ENCODE measurements at places on chromosomes 7 and 10. TPM values are rescaled to one million over a fixed set of nuclear protein-coding genes. Genes with fewer than 3 reads are reported as not detected.

DNA sequence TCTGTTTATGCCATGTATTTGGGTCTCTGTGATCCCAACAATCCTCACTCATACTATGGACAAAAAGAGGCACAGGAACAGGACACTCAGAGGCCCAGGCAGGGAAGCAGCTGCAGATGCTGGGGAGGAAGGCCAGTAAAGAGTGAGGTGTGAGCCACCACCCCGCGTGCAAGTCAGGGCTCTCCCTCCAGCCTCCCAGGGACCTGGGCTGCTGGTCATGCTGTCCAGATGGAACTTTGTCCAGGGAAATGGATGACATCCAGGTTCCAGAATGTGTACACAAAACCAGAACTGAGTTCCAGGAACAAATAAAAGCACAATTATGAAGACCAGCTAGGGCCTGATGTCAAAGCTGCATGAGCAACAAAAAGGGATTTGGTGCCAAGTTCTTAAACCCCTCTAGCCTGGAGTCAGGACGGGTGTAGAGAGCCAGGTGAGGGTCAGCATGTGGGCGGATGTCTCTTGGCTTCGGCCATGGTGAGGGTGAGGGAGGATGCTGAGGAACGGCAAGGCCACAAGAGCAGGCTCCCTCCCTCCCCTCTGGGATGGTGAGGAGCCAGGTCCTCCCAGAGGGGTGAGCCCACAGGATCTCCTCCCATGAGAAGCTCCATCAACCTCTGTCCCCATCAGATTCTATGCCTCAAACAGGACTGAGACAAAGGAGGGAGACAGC is 739.7 kb downstream of the PARD3 start:
- no peak for DNase-seq

OR2A5 gene
- total RNA-seq, result not detected

GRCh38 chr10:61140765-61141392 is 196.9 kb upstream of the RHOBTB1 start:
- no peak for DNase-seq

DNA sequence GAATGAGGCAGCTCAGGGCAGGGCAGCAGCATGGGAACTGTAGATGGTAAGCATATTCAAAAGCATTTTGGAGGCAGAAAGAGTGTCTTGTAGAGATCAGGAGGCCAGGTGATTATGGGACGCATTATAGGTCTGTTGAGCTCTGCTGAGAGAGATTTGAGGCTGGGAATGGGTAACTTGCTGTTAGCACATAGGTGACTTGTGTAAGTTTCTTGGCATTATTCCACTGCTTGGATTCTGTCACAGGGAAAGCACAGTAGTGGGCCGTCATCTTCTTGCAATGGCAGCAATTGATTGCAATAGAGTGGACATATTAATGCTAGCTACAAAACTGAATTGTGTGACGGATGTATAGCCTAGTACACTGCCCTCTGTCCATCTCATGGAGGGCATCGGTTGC is 434.3 kb upstream of the IGFBP3 start:
- no peak for DNase-seq

DNA sequence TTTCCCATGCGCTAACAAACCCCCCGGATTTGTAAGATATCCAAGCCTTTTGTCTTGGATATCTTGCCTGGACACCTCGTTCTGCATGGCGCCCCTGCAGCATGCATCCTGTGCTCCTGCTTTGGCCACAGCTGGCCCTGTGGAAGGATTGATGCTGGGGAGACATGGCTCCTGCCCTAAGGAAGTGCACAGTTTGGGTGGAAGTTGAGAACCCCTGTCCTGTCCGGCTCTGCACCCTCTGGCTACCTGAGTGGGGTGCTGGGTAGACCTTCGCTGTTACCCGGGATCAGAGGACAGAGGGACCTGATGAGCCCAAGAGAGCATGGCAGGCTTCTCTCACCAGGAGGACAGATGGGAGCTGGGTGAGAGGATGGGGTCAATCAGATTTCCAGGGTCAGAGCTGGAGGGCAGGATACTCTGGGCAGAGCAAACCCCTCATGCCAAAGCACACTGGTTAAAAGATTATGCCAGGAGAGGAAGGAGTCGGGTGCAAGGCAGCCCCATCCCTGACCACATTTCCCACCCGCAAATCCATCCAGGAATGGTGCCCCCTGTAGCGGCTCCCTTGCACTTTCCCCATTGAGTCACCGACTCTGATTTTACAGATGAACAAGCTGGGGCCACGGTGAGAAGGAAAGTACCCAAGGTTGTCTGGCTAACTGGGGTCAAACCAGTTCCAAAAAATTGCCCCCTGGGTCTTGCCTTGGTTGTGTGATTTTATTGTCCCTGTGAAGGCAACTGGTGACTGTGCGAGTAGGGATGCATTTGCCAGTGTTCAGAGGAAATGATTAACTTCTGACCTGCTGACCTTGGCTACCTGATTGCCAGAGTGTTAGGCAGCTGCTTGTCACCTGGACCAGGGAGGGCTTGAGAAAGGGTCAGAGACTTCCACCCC is 290.1 kb upstream of the ZMIZ1 start:
- no peak for DNase-seq

GRCh38 chr10:106519376-106520030 is 645.0 kb downstream of the SORCS1 start:
- no peak for DNase-seq

DNA sequence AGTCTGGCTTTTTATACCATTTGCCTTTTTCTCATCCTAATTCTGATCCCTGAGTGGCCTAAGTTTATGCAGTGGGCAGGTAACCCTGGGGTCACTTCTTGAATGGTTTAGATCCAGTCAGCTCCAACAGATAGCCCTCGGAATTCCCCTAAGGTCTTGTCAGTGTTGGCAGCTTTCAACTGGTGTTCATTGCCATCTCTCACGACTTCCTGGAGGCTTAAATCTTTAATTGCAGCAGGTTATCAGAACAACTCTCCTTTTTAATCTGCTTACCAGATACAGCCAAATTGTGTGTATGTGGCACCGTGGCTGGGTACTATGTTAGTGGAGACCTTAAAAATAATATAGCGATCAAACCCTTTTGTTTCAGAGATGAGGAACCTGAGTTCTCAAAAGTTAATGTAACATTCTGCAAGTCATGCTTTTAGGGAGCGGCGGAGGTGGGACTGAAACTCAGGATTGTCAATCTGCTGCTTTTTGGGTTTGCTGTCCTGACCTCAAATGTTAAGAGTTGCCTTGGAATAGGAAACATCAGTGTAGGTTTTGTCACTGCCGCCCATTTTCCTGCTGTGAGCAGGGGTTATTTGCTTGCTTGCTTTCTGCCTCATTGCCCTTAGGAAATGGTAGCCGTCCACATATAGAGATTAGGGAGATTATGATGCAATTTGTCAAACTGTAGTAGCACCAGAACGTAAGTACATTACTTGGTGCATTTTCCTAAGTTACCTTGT is 818 bp downstream of the DLD start:
- no peak for DNase-seq

DNA sequence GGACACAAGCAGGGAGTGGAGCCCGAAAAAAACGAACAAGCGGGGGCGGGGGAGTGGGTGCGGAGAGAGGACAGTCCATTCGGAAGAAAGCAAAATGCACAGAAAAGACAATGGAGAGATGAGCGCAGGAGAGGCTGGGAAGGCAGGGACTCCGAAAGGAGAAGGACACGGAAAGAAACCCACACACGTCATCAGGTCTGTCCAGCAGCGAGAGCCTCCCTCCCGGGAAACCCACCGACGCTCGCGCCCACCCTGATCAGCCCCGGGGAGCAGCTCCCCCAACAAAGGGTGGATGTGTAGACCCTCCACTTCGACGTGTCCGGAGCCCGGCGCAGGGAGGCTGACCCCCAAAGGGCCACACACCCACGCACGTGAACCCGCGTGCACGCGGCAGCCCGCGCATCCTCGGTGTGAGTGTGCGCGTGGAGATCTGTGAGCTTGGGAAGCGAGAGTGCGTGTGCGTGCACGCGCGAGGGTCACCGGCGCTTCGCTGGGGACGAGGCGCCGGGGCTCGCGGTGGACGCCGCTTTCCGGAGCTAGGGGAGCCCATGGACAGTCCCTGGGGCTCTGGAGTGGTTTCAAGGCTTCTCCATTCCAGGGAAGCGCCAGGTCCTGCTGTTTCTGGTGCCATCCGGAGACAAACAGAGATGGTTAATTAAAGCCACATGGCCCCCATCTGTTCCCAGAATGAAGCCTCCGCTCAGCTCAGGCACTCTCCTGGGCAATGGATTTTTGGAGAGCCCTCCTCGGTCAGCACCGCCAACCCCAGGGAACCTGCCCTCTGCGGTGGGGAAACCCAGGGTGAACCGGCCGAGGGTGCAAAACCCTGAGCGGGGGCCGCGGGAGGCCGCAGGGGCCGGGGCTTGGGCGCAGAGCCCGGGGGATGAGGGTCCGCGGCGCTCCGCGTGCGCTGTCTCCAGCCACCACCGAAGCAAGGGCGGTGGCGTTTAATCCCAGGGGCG is 916 bp downstream of the LAMB1 start:
- DNase-seq, result peak; percentile 6

DNA sequence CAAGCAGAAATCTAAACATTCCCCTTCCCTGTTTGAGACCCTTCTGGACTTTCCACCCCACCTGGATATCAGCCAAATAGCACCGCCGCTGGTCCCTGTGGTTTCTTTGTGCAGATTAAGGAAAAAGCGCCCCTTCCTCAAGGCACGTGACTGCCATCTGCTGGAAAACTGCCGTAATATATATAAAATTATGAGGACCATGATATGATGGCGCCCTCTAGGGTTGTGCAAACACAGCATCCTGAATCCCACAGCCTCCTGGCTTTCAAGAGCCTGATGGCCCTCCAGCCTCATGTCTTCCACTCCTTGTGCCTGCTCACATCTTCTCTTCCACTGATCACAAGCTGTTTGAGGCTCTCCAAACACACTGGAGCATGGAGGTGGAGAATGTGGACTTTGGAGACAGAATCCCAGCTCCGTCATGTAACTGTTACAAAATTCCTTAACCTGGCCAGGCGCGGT is 121.3 kb downstream of the MYL10 start:
- peak; percentile 50 for DNase-seq

DNA sequence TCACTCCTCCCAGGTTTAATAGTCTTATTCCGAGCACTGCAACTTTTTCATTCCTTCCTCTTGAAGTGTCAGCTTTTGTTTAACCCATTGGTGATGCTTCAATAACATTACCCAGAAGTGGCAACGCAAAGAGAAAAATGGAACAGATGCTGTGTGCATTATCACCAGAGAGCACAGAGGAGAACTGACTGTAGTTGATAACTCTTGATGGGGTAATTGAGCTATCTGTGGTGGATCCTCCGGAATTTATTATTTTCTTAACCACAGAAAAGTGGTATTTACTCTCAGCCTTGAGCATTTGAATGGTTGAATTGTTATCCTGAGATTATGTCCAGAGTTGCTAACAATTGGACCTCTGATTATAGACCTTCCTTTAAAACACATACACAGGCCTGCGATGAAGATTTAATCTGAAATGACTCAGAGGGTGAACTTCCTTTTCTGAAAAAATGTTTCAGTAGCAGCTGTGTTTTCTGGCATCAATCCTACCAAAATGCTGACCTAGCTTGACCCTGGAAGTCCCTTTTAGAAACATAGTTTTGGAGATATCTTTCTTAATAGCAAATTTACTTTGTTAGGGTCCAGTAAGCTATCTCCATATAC is 1584.4 kb upstream of the LRRTM3 start:
- DNase-seq, result no peak

CNPY1 gene
- not detected for total RNA-seq

DNA sequence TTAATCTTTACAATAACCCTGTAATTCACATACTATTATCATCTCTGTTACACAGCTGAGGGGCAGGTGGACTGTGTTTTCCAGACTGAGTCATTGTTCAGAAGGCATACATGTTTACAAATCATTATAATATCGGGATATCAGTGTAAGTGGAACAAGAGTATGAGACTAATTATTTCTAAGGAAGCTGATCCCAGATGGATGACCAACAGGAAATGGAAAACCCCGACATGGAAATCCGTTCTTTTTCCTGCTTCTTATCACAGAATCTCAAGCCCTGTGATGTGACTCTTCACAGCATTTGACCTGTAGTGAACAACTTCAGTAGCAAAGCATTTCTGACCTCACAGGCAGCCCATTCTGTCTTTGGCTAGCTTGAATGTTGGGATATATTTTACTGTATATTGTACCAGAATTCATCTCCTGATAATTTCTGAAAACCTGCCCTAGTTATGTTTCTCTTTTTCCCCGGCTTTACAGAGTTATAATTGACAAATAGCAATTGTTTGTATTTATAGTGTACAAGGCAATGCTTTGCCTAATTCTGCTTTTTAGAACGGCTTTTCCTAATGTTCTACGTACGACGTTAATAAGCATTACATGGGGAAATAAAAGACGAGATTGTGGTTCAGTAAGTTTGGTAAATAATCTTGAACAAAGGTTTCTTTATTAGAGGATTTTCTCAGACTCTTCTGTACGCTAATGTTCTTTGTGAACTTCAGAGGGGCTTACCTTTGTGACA is 78.6 kb upstream of the SYPL1 start:
- no peak for DNase-seq

- DNase-seq, result no peak
Observed at GRCh38 chr10:125515571-125515970, 167.4 kb downstream of the TEX36 start.

TBX20 gene
- total RNA-seq, result 0.16 TPM

TAS2R5 gene
- 2.3 TPM for total RNA-seq

DNA sequence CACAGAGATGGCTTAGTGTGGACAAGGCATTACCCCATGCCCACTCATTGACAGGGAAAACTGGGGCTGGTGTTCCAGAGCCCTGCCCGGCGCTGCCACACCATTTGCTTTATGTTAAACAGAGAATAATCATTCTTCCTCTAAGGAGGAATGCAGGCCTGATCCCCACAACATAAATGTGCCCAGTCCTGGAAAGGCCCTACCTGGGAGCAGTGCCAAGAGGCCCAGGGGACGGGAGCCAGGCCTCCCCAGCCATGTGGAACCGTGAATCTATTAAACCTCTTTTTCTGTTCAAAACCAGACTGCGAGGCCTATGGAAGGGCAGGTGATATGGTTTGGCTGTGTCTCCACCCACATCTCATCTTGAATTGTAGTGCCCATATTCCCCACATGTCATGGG is 264.1 kb downstream of the GRID1 start:
- no peak for DNase-seq

GRCh38 chr10:13899941-13900340 is 313.2 kb downstream of the PRPF18 start:
- no peak for DNase-seq

DNA sequence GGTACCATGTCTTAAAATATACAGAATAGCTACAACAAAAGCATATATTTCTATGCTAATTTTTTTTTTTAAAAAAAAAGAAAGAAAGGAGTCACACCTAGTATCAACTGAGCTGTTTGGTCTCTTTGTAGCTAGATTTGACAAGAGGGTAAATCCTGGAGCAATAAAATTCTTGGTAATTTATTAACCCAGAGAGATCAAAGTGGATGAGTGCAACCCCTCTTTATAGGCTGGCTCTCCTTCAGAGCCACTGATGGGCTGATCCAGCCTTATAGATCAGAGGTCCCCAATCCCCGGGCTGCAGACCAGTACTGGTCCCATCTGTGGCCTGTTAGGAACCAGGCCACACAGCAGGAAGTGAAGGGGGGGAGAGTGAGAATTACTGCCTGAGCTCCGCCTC is 19.8 kb upstream of the MRLN start:
- no peak for DNase-seq

- DNase-seq, result no peak
Observed at GRCh38 chr10:77925410-77925794, 1.2 kb downstream of the DLG5 start.
